ENCODE measurements at places on chromosomes 7 and 10. TPM values are rescaled to one million over a fixed set of nuclear protein-coding genes. Genes with fewer than 3 reads are reported as not detected.
A peak's percentile ranks its signal among the peaks of the same experiment; 100 is the strongest.

DNA sequence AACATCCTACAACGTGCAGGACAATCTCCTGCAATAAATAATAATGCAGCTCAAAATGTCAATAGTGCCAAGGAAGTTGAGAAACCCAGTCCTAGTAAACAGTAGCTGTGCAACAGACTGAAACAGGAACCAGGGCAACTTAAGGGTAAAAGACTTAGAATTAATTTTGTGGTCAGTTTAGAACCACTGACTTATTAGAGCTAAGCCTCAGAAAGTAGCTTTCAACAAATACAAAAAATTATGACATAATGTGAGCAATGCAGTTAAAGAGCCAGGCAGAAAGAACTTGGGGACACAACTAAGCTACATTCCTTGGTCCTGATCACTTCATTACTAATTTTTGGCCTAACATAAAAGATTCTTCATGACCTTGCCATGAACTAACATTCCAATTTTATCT lies 195.4 kb downstream of the MACC1 start:
- DNase-seq, result no peak

COL13A1 gene
- total RNA-seq, result 1.3 TPM

SYT15B gene
- 2.4 TPM for total RNA-seq

FAM25C gene
- total RNA-seq, result 268 TPM

DNA sequence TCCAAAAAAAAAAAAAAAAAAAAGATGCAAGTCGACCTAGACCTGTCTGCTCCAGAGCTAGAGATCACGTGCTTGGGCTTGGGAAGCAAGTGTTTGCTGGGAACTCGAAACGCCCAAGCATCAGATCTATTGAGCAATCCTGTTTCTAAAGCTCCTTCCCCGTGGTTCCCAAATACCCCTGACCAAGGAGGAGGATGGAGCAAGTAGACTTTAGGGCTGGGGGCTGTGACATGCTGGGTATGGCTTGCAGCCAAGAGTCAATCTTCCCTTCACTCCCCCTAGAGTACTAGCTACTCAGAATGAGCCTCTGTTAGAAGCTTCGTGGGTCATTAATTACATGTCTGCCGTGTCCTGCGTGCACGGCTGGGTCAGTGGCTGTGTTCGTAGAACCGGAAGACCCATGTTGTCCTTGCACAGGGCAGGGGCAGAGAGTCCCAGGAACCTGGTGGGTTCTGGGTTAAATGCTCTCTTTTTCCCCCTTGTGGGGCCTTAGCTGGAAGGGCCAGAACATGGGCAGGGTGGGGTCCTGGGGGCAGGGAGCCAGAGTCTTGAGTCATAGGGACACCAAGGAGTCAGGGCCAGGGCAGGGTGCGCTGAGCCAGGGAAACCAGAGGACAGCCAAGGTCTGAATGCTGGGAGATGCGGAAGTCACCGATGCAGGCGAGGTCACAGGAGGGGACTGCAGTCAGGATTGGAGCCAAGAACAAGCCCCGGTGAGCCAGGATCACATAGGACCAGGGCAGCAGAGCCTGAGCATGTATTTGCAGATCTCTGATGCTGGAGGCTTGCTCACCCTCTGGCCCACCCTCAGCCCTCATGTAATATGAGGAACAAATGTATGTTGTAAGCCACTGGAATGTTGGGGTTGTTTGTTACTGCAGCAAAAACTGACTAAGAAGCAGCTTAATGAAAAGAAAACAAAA lies 34.6 kb upstream of the TPST1 start:
- DNase-seq, result peak; percentile 95

GRCh38 chr10:92813979-92814378 lies 34.3 kb upstream of the EXOC6 start:
- DNase-seq, result no peak
